ENCODE measurements at places on chromosomes 12 and 14. TPM values are rescaled to one million over a fixed set of nuclear protein-coding genes. Genes with fewer than 3 reads are reported as not detected.
A peak's percentile ranks its signal among the peaks of the same experiment; 100 is the strongest.

GRCh38 chr12:52151837-52152783, 39.7 kb downstream of the KRT80 start:
- DNase-seq: peak; percentile 88

DNA sequence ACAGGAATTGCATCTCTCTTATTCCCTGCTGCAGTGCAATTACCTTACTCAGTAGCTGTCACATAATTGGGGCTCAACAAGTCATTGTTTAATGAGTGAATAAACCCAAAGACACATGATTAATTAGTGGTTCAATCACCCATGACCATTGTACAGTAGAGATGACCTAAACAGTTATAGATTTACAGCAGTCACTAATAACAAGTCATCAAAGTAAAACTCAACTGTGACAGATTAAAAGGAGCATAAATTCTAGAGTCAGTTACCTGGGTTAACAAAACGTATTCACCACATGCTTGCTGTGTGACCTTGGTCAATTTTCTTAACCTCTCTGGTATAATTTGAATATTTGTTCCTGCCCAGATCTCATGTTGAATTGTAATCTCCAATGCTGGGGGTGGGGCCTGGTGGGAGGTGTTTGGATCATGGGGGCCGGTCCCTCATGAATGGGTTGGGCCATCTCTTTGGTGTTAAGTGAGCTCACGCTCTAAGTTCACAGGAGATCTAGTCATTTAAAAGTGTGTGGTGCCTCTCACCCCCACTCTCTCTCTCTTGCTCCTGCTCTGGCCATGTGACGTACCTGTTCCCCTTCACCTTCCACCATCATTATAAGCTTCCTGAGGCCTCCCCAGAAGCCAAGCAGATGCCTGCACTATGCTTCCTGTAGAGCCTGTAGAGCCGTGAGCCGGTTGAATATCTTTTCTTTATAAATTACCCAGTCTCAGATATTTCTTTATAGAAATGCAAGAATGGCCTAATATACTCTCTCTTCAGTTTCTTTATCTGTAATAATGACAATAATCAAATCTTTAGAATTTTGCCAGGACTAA, 141.9 kb upstream of the PLEKHG7 start:
- DNase-seq: no peak

DNA sequence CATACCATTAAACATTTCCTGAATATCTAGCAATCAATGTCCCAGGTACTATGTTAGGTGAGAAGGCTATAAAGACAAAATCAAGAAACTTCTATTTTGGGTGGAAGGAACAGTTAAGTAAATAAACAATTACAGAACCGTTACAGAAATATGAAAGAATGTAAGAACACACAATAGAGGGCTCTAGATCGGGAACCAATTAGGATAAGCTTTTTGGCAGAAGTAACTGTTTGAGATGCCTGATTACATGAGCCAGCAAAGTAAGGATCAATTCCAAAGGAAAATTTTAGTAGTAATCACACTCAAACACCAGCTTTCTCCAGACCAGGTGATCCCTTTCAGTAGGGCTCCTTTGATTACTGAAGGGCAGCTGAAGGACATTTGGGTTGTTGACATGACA, 33.9 kb downstream of the PPP1R12A start:
- DNase-seq: no peak

DNA sequence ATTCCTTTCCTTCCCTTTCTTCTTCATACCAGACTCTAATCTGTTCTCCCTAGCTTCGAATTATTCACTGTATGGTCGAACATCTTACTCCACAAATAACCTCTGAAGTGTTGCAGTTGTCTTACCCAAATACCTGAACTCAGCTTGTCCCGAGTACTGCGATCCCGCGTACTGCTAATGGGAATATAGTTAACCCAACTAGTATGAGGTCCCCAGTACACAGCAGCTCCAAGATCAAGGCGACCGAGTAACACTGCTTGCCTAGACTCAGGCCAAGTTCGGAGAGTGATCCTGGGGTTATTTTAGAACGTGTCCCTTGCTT, 462 bp upstream of the ETNK1 start:
- no peak for DNase-seq

GRCh38 chr12:48198672-48198971, 4.5 kb downstream of the OR10AD1 start:
- DNase-seq: peak; percentile 36

- no peak for DNase-seq
Observed at GRCh38 chr14:49574038-49574437, 12.1 kb downstream of the RPS29 start.

EFS gene
- total RNA-seq: 43.5 TPM

CCDC175 gene
- 0.16 TPM for total RNA-seq

PPP2R5C gene
- 99.9 TPM for total RNA-seq

KRT75 gene
- not detected for total RNA-seq

- no peak for DNase-seq
Observed at GRCh38 chr14:51521764-51522163, 129.9 kb upstream of the FRMD6 start.

- DNase-seq: no peak
Observed at GRCh38 chr14:63544591-63545299, 1.6 kb upstream of the PPP2R5E start.

GRCh38 chr12:56529656-56530055, 8.0 kb downstream of the RBMS2 start:
- no peak for DNase-seq

DNA sequence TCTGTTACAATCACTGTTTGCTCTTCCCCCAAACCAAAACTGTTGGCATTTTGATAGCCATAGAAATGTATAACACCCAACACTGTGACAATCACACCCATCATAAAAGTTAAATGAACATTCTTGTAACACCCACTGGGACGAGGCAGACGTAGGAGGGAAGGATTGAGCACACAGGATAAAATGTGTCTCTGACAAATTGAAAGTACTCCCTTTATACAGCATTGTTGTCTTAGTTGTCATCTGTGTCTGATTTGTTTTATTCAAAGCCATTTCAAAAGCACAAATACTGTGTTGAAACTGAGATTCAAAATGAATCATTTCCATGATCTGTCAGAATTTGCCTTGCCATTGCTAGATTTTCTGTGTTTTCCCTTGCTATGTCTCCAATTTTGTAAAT, 436.3 kb downstream of the TMTC2 start:
- no peak for DNase-seq

GRCh38 chr12:122864894-122865253, 29.6 kb downstream of the HIP1R start:
- no peak for DNase-seq

GRCh38 chr12:52798671-52799504, 3.0 kb upstream of the KRT3 start:
- DNase-seq: no peak

- no peak for DNase-seq
Observed at GRCh38 chr14:96698960-96699539, 98.1 kb upstream of the VRK1 start.

GRCh38 chr14:87629788-87630187, 363.2 kb downstream of the GALC start:
- no peak for DNase-seq

DNA sequence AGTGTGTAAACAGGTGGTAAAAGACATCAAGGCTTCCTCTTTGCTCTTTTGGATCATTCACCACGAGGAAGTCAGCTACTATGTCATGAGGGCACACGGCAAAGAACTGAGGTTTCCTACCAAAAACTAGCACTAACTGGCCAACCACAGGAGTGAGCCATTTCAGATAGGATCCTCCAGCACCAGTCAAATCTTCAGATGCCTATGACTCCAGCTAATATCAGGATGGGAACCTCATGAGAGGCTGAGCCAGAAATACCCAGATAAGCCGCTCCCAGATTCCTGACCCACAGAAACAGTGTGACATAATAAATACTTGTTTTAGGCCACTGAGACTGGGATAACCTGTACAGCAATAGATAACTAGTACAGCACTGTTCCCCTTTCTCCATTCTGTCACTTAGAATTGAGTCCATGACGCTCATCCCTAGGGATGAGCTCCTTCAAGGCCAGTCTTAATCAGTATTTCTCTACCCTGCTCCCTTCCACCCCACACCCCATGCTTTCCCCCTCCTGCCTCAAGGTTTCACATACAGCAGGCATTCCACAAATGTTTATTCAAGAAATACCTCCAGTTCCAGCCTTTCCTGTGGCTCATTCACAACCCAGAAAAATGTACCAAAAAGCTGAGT, 68.4 kb downstream of the PPM1H start:
- DNase-seq: peak; percentile 15

DNA sequence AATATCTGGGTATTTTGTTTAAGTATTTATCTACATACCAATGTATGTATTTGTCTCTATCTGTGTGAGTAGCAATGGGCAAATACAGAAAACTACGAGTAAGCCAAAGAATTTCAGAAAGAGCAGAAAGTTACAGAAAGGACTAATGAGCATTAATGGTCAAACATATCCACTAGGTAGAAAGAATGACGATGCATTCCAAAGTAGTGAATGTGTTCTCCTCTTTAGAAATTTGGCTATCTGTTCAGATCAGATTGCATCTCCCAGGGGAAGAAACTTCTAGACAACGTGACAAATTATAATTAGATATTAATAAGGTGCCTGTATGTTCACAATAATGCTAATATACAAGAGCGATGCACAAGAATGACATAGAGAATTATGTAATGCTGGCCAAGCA, 194.5 kb upstream of the GZMB start:
- DNase-seq: no peak

GRCh38 chr14:69043596-69044260, 64.6 kb upstream of the ACTN1 start:
- no peak for DNase-seq

DNA sequence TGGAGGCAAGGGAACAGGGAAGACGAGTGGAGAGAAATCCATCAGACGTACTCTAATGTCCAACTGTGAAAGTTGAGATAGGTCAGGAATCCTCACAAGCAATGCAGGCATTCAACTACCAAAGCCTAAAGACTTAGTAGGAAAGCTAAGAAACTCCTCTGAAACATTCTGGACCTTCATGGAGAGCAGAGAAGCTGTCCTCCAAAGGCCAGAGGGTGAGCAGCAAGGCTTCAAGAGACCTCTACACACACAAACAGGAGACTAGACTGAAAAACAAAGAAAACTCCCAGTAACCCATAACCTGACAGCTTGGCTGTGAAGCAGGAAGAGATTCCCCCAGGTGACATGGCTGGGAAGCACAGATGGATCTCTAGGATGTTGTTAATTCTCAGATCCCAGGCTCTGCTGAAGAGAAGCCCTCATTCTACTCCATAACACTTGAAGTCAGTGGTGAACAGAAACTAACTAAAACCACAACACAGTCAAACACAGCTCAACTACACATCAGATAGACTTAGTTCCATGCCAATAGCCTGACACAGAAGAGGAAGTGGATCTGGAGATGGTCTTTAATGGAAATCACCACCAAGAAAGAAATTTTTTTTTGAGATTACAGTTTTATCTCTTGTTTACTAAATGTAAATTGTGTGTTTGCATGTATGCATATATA, 23.2 kb upstream of the LYZ start:
- no peak for DNase-seq

EFCAB11 gene
- total RNA-seq: 18.8 TPM

GRCh38 chr12:81083906-81084513, 6.1 kb downstream of the ACSS3 start:
- DNase-seq: no peak

DNA sequence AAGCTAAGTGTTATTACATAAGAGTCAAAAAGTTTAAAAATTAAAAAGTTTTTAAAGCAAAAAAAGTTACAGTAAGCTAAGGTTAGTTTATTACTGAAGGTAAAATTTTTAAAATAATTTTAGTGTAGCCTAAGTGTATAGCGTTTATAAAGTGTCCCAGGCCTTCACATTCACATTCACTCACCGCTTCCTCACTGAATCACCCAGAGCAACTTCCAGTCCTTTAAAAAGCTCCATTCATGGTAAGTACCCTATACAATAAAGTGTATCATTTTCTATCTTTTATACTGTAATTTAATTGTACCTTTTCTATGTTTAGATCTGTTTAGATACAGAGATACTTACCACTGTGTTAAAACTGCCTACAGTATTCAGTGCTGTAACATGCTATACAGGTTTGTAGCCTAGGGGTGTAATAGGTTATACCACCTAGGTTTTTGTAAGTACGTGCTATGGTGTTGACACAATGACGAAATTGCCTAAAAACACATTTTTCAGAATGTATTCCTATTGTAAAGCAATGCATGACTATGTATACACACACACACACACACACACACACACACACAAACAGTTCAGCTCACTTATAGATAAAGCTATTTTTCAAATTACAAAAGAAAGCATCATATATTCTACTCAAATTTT, 3.7 kb downstream of the CLEC14A start:
- DNase-seq: no peak

DNA sequence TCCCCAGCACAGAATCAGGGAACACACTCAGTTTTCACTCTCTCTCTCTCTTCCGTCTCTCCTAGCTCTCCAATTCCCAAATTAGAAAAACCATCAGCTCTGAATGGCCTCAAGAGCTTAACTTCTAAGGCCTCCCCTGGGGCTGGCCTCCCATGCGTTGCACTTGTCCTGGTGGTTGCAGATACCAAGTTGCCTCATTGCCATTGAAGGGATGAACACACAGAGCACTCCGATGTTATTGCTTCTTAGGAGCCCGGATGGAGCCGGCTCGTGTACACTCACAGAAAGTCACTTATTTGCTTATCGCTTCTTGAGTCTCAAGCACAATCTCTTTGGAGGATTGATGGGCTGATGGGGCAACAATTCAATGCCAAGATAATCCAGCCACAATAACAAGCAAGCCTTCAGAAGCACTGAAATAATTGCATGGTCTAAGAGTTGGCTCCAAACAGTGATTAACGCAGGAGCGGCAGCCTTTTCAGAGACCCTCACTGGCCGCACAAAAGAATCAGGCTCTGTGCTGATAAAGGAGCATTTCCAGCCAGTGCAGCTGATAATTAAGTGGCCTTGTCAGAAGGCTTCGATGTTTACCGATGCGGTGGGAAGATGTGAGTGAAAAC, 175.8 kb upstream of the TMEM132C start:
- DNase-seq: no peak

Data from WTC11 (cell line).